H1 (cell line): ENCODE measurements at places on chromosomes 1 and 21.

- no peak for DNase-seq
Observed at GRCh38 chr1:164716992-164717703, 158.2 kb downstream of the PBX1 start.

DNA sequence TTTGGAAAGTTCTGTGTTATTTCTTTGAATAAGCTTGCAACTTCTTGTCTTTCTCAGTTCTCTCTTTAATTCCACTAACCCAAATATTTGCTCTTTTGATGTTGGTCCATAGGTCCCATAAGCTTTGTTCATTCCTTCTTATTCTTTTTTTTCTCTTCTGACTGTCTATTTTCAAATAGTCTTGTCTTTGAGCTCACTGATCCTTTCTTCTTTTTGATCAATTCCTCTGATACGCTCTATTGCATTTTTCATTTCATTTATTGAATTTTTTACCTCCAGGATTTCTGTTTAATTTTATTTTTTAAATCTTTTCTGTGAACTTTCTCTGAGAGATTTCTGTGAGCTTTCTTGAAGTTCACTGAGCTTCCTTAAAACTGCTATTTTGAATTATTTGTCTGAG, 486.6 kb downstream of the KIF26B start:
- no peak for DNase-seq

- no peak for DNase-seq
Observed at GRCh38 chr1:55146781-55147180, 68.4 kb downstream of the USP24 start.

- no peak for DNase-seq
Observed at GRCh38 chr1:28359592-28360239, 9.8 kb upstream of the PHACTR4 start.

DNA sequence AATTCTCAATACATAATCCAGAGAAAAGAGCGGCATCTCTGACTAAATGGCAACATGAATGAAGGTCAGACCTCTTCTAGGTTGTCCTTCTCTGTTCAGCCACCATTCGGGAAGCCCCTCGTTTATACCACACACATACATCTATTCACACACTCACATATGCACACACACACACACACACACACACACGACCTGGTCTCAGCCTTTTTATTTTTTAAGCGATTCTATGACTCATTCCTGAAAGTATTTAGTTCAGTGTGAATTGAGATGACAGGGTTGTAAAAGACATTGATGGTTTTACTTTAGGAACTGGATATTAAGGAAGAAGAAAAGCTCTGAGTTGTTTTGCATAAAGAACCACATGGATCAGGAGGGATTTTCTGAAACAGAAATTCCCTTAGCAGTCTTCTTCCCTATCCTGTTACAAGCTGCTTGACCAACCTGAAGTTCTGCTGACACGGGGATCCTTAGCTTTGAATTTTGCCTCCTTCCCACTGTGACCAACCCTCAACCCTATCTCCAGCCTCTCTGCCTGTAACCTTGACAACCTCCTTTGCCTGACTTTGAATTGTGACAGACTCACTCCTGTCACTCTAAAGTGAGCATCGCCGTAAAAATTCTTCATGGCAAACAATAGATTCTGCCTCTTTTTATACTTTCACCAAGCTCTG, 383.1 kb upstream of the ESRRG start:
- DNase-seq: no peak
